Metanephros (tissue), 2 donors: ENCODE measurements at places on chromosomes 7 and 10. TPM values are rescaled to one million over a fixed set of nuclear protein-coding genes. Genes with fewer than 3 reads are reported as not detected.

The XRCC2 gene
- 4.1 TPM for total RNA-seq

The EN2 gene
- total RNA-seq: not detected

The SEMA3D gene
- total RNA-seq: 26.0 TPM

The CALHM1 gene
- total RNA-seq: not detected
